ENCODE measurements at places on chromosomes 6 and 20.

GRCh38 chr6:15061180-15061641 is 184.7 kb upstream of the JARID2 start:
- H3K4me3 ChIP-seq = no peak overlapping the region
- peaks cover 8% of the 10 kb centered on the region for H3K4me1 ChIP-seq
- H3K27ac ChIP-seq = no peak overlapping the region
- DNase-seq = no peak
- H3K36me3 ChIP-seq = no peaks in the 10 kb centered on the region

GRCh38 chr6:3397229-3398164 is 59.4 kb downstream of the SLC22A23 start:
- peaks cover 5% of the 10 kb centered on the region for H3K4me1 ChIP-seq
- H3K4me3 ChIP-seq = no peak overlapping the region
- DNase-seq = no peak
- no peaks in the 10 kb centered on the region for H3K27me3 ChIP-seq
- H3K27ac ChIP-seq = no peak overlapping the region
- no peaks in the 10 kb centered on the region for H3K36me3 ChIP-seq

DNA sequence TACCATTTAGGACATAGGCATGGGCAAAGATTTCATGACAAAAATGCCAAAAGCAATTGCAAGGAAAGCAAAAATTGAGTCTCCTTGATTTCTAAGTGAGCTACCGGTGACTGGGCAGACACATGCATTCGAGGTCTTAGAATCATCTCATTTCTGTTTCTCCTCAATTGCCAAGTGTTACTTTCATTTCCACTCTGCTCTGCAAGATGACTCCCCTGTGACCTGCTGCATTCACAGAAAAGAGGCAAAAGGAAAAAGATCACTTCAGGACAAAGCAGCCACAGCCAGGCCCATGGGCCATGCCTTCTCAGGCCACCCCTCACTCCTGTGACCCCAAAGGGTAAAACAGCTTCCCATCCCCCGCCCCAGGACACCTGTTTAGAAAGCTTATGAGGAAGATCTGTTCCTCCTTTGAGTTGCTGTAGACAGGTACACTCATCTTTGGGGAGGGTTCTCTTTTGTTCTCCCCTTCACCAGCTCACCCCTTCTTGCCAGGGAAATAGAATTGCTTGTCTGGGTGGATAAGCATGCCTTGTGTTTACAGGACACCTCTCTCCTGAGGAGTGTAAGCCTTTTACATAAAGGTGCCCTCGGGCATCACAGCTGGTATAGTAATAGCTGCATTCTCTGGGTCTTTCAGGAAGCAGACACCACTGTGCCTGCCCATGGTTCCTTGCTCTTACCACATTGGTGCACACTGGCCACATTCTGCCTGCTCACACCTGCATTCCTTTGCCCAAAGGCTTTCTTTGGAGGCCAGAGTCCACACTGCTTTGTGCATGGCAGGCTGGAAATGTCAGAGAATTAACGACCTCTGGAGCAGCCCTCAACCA is 105.0 kb downstream of the SLC24A3 start:
- no peak overlapping the region for H3K27ac ChIP-seq
- no peak for DNase-seq
- H3K36me3 ChIP-seq = no peaks in the 10 kb centered on the region
- H3K4me1 ChIP-seq = peaks cover 7% of the 10 kb centered on the region
- H3K4me3 ChIP-seq = no peak overlapping the region

DNA sequence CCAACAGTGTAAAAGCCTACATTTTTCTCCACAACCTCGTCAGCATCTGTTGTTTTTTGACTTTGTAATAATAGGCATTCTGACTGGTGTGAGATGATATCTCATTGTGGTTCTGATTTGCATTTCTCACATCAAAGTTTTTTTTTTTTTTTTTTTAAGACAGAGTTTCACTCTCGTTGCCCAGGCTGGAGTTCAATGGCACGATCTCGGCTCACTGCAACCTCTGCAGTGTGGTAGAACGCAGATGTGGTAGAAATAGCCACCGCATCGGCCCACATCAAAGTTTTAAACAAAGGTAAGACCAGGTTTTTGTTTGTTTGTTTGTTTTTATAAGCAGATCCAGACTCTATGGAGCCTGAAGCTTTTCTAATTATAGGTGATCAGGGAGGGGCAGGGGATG is 12.7 kb upstream of the PPP1R3G start:
- DNase-seq = no peak
- H3K36me3 ChIP-seq = no peaks in the 10 kb centered on the region
- H3K4me1 ChIP-seq = no peaks in the 10 kb centered on the region
- H3K27me3 ChIP-seq = no peaks in the 10 kb centered on the region
- no peak overlapping the region for H3K4me3 ChIP-seq

DNA sequence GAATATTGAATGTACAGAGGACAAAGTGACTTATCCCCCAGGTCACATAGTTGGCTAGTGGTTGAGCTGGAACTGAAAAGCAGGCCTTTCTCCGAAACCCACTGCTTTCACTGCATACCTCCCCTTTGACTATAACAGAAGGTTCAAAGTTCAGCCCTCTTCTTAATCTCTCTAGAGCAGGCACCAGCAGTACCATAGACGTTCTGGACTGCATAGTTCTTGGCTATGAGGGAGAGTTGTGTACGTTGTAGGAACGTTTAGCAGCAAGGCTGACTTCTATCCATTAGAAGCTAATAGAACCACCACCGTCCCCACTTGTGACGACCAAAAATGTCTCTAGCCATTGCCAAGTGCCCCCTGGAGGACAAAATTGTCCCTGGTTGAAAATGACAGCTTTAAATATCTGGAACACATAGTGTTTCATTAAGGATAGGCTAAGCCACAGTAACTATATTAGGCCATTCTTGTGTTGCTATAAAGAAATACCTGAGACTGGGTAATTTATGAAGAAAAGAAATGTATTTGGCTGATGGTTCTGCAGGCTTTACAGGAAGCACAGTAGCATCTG is 123.8 kb upstream of the MTHFD1L start:
- H3K4me3 ChIP-seq = no peak overlapping the region
- DNase-seq = peak; percentile 50
- no peaks in the 10 kb centered on the region for H3K36me3 ChIP-seq

DNA sequence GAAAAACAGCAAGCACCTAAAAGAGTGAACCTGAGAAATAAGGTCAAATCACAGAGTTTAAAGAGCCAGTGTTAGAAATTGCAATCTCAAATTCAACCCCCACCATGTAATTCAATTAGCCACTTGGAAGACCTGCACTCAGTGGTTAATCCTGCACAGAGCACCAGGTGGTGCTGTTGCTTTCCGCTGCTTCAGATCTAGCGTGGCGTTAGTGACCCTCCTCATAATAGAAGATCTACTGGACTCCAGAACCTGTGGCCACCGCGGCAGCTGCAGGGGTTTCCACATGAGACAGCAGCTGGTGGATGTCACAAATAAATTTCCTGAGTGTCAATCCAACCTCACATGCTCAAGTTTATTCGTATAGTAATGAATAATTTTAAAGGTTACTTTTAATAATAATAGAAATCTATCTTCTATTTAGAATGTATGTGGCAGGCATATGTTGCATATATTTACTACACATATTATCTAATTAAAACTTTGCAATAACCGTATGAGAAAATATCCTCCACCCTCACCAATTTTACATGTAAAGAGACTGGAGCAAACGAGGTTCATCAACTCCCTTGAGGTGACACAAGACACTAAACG is 84.4 kb downstream of the SYNE1 start:
- H3K27me3 ChIP-seq = no peaks in the 10 kb centered on the region
- no peak overlapping the region for H3K4me3 ChIP-seq
- no peaks in the 10 kb centered on the region for H3K36me3 ChIP-seq
- no peak overlapping the region for H3K27ac ChIP-seq
- H3K4me1 ChIP-seq = no peaks in the 10 kb centered on the region

GRCh38 chr6:81451787-81452186 is 300.7 kb downstream of the TENT5A start:
- no peak overlapping the region for H3K27ac ChIP-seq
- H3K4me1 ChIP-seq = no peaks in the 10 kb centered on the region
- H3K36me3 ChIP-seq = no peaks in the 10 kb centered on the region
- DNase-seq = no peak

DNA sequence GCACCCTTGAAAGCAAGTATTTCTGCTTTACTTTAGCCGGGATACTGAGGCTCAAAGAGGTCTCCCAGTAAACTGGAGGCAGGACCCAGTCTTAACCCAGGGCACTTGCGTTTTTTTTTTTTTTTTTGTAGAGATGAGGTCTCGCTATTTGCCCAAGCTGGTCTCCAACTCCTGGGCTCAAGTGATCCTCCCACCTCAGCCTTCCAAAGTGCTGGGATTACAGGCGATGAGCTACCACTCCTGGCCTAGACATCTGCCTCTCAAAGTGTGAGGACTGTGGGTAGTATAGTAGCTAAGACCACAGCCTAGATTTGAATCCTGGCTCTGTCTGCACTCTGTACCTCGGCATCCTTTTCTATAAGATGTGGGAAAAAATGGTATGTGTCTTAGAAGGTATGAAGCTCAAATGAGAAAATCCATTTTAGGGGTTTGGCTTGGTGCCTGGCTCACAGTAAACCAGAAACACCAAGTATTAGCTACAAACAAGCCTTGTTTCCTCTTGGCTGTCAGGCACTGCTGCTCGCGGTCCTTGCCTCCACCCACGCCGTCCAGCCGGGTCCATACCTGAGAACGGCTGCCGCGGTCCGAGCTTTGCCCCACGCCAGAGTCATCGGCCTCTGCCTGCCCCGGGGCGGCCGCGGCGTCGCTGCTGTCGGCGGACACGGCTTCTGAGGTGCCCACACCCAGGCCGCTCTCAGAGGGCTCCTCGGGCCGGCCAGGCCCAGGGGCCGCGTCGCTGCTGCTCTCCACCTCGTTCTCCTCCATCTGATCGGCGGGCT is 1.2 kb downstream of the ZNF335 start:
- no peak for DNase-seq
- peaks cover 39% of the 10 kb centered on the region for H3K4me1 ChIP-seq
- no peaks in the 10 kb centered on the region for H3K27me3 ChIP-seq
- peaks cover 27% of the 10 kb centered on the region for H3K36me3 ChIP-seq

DNA sequence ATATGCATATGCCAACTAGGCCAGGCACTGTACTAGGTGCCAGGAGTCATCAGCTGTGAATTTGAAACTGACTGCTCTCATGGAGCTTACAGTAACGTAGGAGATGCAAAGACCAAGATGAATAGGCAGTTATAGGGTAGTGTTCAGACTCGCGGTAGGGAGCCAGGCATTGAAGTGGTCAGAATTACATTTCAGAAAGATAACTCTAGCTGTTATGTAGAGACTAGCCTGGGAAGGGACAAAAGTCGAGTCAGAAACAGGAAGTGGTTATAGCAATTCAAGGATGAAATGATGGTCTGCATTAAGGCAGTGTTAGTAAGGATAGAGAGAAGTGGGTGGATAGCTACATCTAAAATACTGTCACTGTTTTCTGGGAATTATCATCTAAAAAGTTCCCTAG is 56.6 kb downstream of the PCMT1 start:
- no peak overlapping the region for H3K27ac ChIP-seq
- H3K36me3 ChIP-seq = peaks cover 15% of the 10 kb centered on the region
- H3K27me3 ChIP-seq = no peaks in the 10 kb centered on the region
- DNase-seq = no peak
- no peaks in the 10 kb centered on the region for H3K4me1 ChIP-seq
- no peak overlapping the region for H3K4me3 ChIP-seq

DNA sequence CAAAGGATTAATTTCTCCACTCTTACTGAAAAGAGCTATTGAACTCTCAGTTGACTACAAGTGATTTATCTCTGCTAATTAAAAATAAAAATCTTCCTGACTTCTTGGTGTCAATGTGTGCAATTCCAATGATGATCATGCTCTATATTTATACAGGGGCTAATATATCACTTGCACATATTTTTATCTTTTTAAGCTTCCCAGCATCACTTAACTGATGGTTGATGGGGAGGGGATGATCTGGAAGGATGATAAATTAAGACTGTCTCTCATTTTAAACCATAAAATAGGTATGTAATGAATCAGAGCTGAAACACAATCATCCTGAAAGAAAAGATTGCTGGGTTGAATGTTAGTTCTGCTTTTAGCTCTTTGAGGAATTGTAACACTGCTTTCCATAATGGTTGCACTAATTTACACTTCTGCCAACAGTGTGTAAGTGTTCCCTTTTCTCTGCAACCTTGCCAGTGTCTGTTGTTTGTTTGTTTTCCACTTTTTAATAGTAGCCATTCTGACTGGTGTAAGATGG is 169.6 kb upstream of the ECI2 start:
- DNase-seq = no peak
- H3K36me3 ChIP-seq = no peaks in the 10 kb centered on the region
- H3K4me3 ChIP-seq = no peak overlapping the region
- H3K27ac ChIP-seq = no peak overlapping the region
- no peaks in the 10 kb centered on the region for H3K4me1 ChIP-seq
- no peaks in the 10 kb centered on the region for H3K27me3 ChIP-seq

GRCh38 chr20:7989379-7989778 is 30.2 kb downstream of the TMX4 start:
- no peak overlapping the region for H3K4me3 ChIP-seq
- H3K4me1 ChIP-seq = no peaks in the 10 kb centered on the region
- H3K36me3 ChIP-seq = peaks cover 5% of the 10 kb centered on the region
- no peak overlapping the region for H3K27ac ChIP-seq
- no peak for DNase-seq
- H3K27me3 ChIP-seq = no peaks in the 10 kb centered on the region

- no peaks in the 10 kb centered on the region for H3K36me3 ChIP-seq
- no peak overlapping the region for H3K27ac ChIP-seq
- no peaks in the 10 kb centered on the region for H3K4me1 ChIP-seq
- H3K4me3 ChIP-seq = no peak overlapping the region
- no peak for DNase-seq
Observed at GRCh38 chr6:68160348-68160747, 474.7 kb upstream of the ADGRB3 start.

DNA sequence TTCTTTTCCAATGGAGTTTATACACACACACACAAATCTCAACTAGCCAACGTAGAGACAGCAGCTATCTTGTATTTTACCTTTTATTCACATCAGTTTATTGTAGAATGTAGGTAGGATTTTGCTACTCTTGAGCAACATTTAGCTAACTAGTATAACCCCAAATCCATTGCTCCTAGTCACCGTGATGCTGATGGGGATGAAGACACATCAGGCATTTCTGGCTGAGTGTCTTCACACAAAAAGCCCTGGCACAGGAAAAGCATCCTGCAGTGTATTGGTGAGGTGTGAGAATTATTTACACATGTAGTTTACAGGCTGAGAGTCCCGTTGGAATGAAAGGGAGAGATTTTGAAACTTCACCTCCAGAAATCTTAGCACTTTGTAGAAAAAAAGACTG is 65.9 kb upstream of the FBXL4 start:
- H3K27ac ChIP-seq = no peak overlapping the region
- DNase-seq = no peak
- H3K4me1 ChIP-seq = no peaks in the 10 kb centered on the region
- H3K36me3 ChIP-seq = no peaks in the 10 kb centered on the region
